Stimulated activated CD4-positive, alpha-beta T cell treated with anti-CD3 and anti-CD28 coated beads, Interleukin-1b, Interleukin-23, amount 100 ng/mL, for 24 hours (primary cell): ENCODE measurements at places on chromosomes 5 and 9.

DNA sequence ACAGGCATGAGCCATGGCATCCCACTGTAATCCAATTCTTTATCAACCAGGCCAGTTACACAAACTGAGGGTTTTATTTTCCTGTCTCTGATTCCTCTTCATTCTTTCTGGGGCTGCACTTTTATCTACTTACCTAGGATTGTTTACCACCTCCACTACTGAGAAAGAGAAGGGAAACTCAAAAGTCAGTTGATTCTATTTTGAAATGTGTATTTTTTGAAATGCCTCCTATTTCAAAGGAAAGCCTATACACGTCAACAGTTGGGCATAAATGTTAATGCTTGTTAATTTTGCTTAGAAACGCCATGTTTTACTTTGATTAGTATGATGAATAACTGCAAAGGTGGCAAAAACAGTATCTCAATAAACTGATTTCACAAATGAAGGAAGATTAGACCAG, 92.5 kb downstream of the MLLT3 start:
- DNase-seq: no peak

DNA sequence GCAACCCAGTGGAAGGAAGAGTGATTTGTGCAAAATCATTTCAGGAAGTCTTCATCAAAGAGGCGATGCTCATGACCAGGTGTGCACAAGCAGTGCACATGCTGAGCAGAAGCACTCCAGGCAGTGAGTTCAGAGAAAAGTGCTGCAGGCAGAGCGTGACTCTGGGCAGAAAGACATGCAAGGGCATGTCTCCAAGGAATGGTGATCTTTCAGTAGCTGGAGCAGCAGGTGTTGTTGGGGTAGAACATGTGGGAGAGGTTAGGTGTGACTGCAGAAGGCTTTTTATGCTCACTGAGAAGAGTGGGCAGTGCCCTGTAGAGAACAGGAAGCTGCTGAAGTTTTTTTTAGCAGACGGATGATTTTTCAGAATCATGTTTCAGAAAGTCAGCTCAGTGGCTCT, 545.4 kb upstream of the TLE4 start:
- no peak for DNase-seq

DNA sequence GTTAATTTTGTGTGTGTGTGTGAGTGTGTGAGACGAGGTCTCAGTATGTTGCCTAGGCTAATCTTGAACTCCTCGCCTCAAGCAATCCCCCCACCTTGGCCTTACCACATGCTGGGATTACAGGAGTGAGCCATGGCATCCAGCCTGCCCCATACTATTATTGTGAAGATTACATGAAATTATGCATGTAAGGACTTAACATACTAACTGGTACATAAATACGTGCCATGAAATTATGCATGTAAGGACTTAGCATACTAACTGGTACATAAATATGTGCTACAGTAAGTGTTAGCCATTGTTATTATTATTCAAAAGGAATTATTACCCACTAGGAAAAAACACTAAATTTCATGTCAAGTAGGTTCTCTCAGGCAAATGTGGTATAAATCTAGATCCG, 16.2 kb downstream of the DMGDH start:
- no peak for DNase-seq

GRCh38 chr5:61767231-61768080, 435.4 kb downstream of the ZSWIM6 start:
- DNase-seq: no peak

DNA sequence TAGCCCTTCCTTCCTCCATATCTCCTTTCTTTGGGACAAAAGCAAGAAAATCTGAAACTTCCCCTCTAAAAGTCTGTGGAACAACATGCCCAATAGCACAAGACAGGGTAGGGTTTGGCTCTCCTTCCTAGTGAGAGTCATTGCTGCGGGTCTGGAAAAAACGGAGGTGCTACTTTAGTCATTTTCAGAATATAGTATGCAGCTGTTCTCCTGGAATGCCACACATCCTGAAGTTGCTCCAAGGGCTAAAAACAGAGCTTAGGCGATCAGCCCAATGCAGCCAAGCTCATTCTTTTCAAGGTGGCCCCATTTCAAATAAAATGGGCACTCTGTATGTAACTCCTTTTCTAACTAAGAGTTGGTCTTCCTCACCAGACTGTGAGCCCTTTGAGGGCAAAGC, 39.5 kb upstream of the MYOT start:
- no peak for DNase-seq

GRCh38 chr5:93632327-93632726, 49.3 kb downstream of the NR2F1 start:
- DNase-seq: no peak

GRCh38 chr9:12604164-12604821, 88.9 kb upstream of the TYRP1 start:
- no peak for DNase-seq

DNA sequence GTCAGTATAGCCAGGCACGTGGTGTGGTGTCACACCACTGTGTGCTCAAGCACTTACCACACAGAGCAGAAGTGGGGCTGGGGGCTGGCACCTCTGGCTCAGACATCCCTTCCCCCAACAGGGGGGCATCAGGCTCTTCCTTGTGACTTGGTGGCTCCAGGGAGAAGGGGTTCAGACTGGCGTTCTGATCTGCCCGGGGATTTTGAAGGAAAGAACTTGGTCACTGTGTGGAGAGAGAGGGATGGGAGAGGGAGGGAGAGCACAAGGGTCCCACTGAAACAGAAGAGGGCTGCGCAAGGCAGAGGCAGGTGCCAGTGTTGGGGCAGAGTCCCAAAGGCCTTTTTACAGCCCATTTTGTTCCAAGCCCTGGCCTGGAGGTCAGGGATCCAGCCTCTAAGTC, 109.7 kb upstream of the ALDH1B1 start:
- DNase-seq: no peak

GRCh38 chr9:131731237-131731636, 8.6 kb downstream of the RAPGEF1 start:
- DNase-seq: no peak

GRCh38 chr5:107467137-107467932, 203.4 kb downstream of the EFNA5 start:
- DNase-seq: no peak

DNA sequence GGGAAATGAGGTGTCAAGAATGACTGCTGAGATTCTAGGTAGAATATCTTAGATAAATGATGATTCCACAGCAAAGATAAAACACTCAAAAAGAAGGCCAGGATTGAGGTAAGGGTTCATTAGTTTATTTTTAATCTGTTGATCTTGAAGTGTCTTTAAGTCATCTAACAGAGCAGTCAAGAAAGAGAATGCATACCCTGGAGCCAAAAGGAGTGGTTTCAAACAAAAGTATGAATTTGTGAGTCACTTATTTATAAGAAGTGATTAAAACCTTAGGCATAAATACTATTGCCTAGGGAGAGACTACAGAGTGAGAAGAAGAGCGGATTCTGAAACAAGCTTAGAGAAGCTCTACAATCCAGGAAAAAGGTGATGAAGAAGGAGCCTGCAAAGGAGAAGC, 541.0 kb downstream of the DTWD2 start:
- DNase-seq: no peak

- DNase-seq: no peak
Measured at GRCh38 chr5:33738967-33739366, 152.8 kb downstream of the ADAMTS12 start.

DNA sequence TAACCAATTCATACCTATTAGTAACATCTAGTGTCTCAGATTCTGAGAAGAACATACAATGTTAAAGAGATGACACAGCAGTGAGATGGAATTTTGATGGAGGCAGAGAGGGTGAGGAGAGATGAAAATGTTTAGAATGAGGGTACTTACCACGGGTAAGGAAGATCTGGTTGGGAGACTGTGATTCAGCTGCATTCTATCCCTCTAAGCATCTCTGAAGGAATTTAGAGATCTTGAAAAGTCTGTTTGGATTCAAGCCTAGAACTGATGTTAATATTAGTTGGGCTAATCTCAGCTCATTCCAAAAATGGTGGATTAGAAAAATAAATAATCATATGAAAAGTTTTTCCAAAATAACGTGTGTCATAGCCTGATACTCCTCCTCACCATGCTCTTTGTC, 191.5 kb upstream of the CLINT1 start:
- no peak for DNase-seq

DNA sequence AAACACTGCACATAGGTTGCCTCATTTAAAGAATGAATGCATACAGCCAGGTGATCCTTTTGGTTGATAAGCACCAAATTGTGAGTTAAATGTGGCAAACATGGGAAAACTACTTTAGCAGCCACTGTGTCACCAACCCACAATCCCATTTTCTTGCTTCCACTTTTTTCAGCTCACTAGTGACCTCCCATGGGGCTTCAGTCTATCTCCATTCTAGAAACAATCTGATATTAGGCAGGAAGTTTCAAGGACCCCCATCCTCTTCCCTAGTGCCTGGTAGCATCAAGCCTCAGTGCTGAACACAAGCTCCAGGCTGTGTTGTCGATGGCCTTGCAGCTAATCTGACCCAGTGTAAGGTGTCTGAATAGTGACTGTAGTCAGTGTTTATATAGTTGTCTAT, 66.2 kb downstream of the PLPPR1 start:
- DNase-seq: no peak

DNA sequence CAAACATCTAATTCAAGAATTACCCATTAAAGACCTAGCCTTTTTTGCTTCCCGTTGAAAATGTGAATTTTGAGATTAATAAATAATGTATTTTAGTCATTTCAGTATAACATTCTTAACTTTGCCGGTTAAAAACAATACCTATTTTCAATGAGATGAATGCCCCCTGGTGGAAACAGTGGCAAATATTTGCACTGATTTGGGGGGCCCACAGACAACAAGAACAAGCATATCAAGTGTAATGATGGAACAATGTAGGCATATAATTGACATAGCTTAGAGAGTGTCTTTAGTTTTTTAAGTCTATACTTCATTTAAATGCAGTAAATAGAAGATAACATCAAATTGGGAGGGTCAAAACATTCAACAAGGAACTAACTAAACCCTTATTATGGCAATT, 111.9 kb downstream of the NTRK2 start:
- no peak for DNase-seq

GRCh38 chr5:113520429-113520828, 6.9 kb downstream of the YTHDC2 start:
- no peak for DNase-seq

- no peak for DNase-seq
Measured at GRCh38 chr9:125436613-125437443, 175.2 kb downstream of the GAPVD1 start.
